ENCODE measurements at places on chromosomes 5 and 9.

DNA sequence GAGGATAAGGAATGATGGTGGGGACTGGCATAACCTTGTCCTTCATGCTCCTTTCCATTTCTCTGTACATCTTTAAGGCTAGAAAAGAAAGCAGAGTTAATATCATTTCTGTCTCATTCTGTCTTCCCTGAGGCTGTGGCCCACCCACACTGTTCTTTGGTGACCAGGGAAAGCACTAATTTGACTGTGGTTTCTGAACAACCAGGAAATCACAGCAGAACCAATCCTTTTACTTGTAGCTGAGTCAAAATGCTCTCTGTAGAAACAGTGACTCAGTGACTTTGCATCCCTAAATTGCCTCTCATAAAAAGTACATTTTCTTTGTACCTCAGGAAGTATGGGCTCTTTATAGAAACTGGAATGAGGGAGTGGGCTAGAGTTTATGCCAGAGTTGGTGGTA, 28.1 kb downstream of the IL33 start:
- DNase-seq, result no peak

GRCh38 chr5:122921826-122922225, 76.4 kb downstream of the SNX24 start:
- DNase-seq, result no peak

DNA sequence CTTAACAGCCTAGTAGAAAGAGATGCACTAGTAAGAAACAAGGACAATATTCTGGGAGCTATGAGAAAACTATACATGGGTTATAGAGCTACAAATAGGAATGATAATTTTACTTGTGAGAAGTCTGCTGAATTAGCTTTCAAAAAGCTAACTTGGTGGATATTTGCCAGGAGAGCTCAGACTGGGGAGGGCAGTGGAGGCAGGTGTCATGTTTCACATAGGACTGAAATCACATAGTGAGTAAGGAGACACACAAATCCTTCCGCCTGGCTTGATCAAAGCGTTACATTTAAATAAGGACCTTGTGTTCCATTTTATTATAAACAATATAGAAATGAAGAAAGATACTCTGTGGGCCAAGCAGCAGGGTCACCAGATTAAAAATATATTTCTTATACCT, 235.0 kb downstream of the ISL1 start:
- no peak for DNase-seq

DNA sequence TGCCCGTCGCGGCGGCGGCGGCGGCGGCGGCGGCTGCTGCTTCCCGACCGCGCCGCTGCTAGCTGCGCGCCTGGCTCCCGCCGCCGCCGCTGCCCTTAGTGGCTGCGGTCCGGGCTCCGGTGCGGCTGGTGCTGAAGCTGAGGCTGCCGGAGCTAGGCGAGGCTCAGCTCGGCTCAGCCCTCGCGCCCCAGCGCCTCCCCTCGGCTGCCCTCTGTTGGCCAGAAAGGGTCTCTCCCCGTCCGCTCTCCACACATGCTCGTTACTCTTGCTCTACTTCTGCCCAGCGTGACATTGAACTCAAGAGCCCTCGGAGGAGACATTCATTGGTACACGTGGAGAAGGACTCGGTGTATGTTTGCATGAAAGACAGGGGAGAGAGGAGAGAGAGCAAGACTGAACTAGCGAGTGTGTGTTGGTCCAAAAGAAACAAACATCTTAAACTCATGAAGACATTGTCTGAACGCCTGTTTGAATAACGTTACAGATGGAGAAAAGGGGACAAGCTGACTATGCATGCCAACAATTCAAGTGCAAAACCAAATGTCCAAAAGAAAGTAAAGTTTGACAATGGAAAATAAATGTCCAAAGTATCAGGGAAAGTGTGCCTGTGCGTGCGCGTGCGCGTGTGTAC, at the start of gene HCN1:
TSS of gene HCN1 (minus strand) at position 175 of the 631 bp plus-strand sequence.
- DNase-seq, result no peak

GRCh38 chr5:73447530-73448462, 781 bp downstream of the FOXD1 start:
- peak; percentile 38 for DNase-seq

GRCh38 chr9:93994545-93994944, 39.4 kb upstream of the BARX1 start:
- no peak for DNase-seq

GRCh38 chr5:54644226-54644625, 126.7 kb downstream of the SNX18 start:
- DNase-seq, result no peak

DNA sequence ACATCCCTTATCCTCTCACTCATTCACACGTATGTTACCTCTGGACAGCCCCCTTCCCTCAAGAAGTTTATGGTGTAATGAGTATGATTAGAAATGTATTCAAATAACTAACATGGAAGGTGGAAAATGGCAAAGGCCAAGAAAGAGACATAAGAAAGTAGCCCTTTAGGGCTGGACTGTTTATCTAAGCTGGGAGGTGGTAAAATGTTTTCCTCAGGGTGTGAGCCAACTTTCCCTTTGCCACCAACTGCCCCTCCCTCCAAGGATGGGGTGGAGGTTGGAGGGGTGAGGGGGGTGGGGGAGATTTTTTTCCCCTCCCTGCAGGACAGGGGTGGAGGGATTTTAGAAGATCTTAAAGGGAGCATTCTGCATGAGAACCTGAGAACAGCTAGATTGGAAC, 8.2 kb downstream of the SLC45A2 start:
- no peak for DNase-seq

DNA sequence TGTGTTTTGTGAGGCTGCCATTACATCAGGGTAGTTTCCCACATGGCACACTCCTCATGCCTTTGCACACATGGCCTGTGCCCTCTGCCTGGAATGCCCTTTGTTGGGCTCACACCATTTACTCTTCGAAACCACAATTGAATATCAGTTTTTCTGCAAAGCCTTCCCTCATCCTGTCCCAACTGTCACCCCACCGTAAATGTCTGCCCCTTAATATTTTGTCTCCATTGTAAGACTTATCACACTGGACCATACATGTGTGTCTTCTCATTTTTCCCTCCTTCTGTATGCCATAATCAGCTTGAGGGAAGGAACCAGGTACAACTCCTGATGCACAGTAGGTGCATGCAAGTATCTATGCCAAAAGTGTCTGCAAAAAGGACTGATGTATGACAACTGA, 62.7 kb upstream of the TMEM252 start:
- no peak for DNase-seq

DNA sequence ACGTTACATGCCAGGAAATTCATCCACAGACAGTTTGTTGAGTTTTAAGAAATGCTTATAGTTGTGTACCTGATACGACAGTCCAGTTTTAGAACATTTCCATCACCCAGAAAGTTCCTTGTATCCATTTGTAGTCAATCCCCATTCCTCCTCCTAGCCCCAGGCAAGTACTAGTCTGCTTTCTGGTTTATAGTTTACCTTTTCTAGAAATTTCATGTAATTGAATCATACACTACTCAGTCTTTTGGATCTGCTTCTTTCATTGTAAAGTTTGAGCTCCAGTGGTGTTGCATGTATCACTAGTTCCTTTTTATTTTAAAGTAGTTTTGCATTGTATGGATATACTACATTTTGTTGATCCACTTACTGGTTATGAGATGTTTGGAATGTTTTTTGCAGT, 291.2 kb downstream of the AOPEP start:
- DNase-seq, result no peak

- DNase-seq, result no peak
These were observed 5.0 kb downstream of the JADE2 start for GRCh38 chr5:134530301-134531077.

DNA sequence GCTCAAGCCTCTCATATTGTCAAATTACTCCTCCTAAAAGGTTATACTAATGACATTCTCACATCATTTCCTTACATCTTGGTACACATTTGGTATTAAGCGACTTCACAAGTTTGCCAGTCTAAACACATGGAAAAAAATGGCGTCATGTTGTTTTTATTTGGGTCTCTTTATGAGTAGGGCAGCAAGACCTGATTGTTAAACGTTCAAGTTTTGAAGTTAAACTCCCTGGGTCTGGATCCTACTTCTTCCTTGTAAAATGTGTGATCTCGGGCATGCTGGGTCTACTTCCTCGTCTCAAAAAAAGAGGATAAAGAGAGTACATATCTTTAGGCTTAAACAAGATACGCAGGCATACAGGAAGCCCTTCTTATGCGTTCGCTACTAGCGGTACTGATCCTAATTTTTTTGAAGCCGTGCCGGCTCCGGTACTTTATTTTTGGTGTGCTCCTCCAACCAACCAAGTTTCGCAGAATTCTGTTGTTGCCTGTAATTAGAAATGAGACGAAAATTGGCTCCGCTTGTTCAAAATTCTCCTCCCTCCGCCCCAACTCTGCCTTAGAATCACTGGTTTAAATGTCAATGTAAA, 596 bp upstream of the CDC37L1 start:
- peak; percentile 63 for DNase-seq

GRCh38 chr5:7976411-7977190, 107.7 kb downstream of the MTRR start:
- no peak for DNase-seq

GRCh38 chr5:169085636-169086035, 215.3 kb downstream of the SLIT3 start:
- DNase-seq, result no peak

DNA sequence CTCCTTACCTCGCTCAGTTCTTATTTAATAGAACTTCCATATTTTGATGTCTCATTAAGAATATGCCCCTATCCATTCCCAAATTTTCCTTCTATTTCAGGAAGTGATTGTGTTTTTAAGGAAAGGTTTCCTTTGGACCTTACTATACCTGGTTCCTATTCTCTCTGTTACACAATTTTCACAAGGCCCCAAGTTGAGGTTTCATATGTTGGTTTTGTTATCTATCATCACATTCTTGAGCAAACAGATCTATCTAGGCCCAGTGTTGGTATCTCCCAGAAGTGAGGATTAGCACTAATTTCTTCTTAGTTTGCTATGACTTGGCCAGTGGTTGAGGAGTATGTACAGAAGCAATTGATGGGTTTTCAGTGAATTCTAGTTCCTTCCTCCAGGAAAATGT, 41.5 kb downstream of the ALG2 start:
- DNase-seq, result no peak

GRCh38 chr5:88681211-88681803, 201.7 kb downstream of the MEF2C start:
- no peak for DNase-seq

DNA sequence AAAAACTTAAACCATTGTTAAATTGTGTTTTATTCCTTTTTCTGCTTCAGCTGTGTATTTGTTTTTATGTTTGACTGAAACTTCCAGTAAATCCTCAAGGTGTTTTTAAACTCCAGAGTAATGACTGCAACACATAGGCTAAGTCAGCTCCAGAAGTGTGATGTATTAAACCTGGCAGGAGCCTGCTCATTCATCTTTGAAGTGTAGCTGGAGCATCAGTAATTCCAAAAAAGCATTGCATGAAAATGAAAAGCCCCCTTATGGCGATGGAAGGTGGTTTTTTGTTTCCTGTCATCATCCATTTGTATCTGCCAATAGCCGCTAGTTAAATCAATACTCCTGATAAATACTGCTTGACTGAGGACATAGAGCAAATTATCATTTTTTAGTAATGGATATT, 474.2 kb upstream of the ADAMTS16 start:
- no peak for DNase-seq

GRCh38 chr5:168676501-168676900, 97.3 kb upstream of the PANK3 start:
- no peak for DNase-seq

- no peak for DNase-seq
These were observed 45.6 kb upstream of the TRIM32 start for GRCh38 chr9:116641292-116642059.

- DNase-seq, result no peak
These were observed 225.5 kb downstream of the NDUFS4 start for GRCh38 chr5:53785924-53786323.

DNA sequence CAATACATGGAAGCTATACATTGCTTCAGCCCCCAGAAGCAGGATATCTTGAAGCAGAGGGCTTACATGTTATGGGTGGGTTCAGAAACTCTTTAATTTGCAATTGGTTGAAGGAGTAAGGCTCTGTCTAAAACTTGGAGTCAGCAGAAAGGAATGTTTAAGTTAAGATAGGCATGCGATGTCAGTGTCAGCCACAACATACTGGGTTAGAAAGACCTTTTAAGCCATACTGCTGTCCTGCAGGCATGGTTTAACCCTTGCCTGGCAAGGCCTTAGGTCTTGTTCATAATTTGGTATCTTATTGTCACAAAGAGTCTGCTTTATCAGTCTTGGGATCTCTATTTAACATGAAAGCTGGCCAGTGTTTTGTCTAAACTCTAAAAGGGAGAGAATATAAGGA, 1619.6 kb upstream of the WWC1 start:
- no peak for DNase-seq

- DNase-seq, result no peak
These were observed 67.0 kb upstream of the HAPLN1 start for GRCh38 chr5:83787631-83788030.

DNA sequence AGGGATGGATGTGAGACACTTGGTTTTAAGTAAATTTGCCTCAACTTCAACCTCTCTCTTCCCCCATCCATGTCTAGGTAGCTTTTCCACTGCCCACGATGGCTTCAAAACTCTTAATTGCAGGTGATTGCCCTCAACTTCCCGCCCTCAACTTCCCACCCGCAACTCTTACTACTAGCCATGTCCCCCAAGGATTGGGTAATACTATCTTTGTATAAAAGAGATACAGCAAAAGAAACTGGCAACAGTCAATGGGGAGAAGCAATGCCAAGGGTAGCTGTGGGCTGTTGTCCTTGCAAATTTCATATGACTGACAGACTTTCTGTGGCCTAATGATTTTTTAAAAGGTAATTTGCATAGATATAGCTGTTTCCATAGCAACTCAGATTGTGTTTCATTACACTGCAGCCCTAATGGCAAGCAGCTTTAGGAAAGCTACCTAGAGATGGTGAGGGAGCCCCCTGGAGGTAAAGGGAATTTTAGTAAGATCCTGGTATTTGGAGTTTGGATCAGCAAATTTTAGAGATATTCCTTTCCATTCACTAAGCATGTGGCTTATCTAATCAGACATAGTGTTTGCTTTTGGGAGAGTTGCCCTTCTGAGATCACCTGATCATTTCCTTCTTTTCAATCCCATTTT, 421.5 kb upstream of the DAP start:
- no peak for DNase-seq

- DNase-seq, result no peak
These were observed 54.3 kb downstream of the CHSY3 start for GRCh38 chr5:129958581-129958980.
